ENCODE measurements at places on chromosomes 4 and X.

DNA sequence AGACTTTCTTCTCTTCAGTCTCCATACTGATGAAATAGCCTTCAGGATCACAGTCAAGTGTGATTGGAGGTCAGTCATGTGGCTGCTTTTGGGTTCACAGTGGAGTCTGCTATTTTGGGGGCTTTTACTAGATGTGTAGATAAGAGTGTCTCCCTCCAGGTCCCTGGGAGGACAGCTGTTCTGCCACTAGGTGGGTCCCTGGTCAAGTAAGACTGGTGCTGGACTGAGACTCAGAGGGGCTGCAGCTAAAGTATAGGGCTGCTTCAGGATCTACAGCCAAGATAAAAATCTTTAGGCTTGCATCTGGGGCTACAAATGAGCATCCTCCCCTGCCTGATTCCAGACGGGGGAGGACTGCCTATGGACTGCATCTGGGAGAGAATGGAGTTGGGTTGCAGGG lies 200.7 kb upstream of the ANKRD50 start:
- DNase-seq = no peak

DNA sequence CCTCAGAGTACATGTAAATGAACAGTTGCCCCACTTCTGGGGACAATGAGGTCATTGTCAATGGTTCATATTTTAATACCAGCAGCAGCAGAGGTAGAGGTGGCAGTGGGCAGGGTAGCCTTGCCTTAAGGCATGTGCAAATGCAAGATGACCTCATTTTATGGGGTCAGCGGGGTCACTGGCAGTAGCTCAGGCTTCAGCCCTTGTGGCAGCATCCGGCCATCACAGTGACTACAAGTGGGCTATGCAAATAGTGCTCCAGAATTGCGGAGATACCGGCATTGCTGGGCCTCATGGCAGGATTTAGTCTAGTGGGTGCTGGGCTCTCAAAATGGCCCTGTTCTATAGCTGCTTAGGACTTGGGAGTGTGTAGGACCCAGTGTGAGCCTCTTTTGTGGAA lies 144.7 kb downstream of the FAM47A start:
- DNase-seq = no peak

DNA sequence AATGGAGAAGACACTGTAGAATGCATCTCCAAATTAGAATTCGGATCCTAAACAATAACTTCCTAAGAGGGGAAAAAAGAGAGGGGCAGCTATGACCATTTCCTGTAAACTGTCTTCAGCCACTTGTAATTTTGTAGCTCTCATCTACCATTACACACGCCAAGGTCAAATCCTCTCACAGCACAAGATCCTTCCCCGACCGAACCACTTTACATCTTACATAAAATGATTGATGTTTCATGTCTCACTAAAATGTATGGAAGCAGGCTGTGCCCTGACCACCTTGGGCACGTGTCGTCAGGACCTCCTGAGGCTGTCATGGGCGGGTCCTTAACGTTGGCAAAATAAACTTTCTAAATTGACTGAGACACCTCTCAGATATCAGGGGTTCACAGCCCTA lies 24.1 kb upstream of the PBDC1 start:
- peak; percentile 26 for DNase-seq

DNA sequence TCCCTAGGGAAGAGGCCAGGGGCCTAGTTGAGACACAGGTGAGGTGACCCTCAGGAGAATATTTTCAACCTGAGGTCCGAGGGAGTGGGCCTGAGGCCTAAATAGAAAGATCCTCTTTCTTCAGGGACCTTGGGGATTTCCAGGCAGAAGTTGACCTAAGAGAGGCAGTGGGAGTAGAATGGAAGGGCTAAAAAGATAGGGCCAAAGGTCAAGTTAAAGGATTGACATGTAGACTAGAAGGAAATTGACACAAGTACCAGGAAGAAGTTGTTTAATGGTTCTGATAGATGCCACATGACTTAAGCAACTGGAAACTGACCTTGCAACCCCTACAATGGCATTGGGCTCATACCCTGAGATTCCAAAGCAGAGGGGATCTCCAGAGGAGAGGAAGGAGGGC lies 76.9 kb downstream of the SHROOM3 start:
- DNase-seq = no peak

DNA sequence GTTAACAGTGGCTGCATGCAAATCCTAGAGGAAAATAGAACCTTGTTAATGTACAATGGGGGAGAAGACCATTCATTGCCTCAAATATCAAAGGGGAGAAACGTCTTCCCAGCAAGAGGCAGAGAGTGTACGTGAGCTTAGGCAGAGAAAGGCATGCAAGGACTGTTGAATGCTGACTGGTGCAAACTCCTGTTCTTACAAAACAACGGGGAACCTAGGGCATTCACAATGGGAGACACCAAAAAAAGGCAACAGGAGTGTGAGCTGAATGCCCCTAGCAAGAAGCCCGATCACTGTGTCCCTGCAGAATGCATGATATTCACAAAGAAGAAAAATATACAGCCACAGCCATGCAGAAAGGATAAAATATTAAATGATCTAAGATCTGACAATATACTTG lies 184.9 kb downstream of the NSUN7 start:
- DNase-seq = no peak
